Ovary (tissue), 10 donors: ENCODE measurements at places on chromosomes 13 and 19. TPM values are rescaled to one million over a fixed set of nuclear protein-coding genes. Genes with fewer than 3 reads are reported as not detected.
A peak's percentile ranks its signal among the peaks of the same experiment; 100 is the strongest.

The TOMM40 gene
- total RNA-seq: 48.0 TPM

GRCh38 chr13:73231471-73231870 lies 172.7 kb downstream of the KLF5 start:
- DNase-seq: no peak

- no peak for DNase-seq
Measured at GRCh38 chr19:751501-752341, 809 bp downstream of the MISP start.

DNA sequence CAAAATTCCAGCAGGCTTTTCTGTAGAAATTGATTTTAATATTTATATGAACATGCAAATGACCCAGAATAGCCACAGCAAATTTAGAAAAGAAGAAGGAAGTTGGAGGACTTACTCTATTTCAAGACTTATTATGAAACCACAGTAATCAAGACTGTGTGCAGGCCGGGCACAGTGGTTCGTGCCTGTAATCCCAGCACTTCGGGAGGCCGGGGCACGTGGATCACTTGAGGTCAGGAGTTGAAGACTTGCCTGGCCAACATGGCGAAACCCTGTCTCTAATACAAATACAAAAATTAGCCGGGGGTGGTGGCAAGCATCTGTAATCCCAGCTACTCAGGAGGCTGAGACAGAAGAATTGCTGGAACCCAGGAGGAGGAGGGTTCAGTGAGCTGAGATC lies 6.0 kb upstream of the FFAR2 start:
- no peak for DNase-seq

The C5AR1 gene
- total RNA-seq: 9.4 TPM

DNA sequence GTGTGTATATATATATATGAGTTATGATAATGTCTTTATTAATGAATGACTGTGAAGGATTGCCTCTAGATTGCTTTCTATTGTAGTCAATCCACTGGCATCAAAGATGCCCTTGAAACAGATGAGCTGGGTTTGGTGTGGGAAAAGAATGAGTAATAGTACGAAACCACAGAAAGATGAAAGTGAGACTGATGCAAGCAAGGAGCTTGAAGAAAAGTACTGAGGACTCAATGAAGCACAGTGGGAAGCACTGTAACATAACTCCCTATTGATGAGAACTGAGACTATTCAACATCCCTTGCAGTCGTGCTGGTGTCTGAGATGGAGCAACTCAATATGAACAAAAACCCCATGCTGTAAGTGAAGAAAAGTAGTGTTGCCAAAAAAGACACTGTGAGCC lies 1794.2 kb downstream of the SLITRK5 start:
- DNase-seq: no peak

DNA sequence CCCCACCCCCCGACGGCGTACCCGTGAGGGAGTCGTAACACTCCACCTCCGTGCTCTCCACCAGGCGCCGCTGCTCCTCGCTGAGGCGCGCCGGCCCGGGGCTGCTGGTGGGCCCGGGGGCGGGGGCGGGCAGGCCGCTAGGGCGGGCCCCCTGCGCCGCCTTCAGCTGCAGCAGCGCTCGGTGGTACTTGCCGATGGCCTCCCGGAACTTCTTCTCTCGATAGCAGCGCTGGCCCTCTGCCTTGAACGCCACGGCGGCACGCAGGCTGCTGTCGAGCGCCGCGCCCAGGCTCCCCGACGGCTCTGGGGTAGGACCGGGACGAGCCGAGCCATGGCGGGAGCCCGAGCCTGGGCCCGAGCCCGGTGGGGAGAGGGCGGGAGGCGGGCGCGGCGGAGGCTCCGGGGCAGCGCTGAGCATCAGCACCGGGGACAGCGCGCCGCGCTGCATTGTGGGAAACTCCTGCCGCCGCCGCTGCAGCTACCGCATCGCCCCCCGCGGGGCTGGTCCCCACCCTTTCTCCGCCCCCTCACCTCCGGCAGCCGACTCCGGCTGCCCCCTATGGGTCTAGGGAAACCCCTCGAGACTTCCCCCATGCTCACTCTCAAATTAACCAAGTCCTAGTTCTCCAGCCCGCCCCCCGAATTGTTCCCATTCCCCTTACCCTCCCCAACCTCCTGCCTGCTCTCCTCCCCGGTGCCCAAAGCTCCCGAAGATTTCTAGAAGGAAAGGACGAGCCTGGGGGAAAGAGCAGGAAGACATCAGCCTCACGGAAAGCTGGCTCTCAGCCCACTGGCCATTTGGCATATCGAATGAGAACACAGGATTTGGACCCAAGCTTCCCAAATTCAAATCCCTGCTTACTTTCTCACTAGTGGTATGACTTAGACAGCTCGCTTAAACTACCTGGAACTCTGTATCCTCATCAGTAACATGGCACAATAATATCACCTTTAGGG lies at the start of gene TTC9B:
TSS of gene TTC9B (minus strand) at position 451 of the 957 bp plus-strand sequence. CDS start at position 448, 3 bp downstream.
- no peak for DNase-seq

- no peak for DNase-seq
Measured at GRCh38 chr13:111175935-111176334, 60.8 kb downstream of the ARHGEF7 start.

DNA sequence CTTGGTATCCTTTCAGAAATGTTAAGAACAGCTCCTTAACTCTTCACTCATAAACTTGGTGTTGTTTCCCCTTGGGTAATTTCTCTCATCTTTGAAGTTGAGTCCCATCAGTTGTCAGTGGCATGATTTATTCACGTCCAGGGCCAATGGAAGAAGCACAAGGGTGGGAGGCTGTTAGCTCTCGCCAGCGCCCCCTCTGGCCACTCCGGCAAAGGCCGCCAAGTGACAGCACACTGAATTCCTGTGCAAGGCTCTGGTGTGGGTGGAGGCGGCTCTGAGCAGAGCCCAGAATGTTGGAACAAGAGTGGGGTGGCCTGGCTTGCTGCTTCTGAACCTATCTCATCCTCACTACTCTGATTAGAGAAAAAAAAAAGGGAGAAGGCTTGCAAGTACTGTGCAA lies 13.1 kb upstream of the MEDAG start:
- peak; percentile 53 for DNase-seq

- peak; percentile 88 for DNase-seq
Measured at GRCh38 chr19:40403262-40403984, 9.8 kb downstream of the PRX start.

- no peak for DNase-seq
Measured at GRCh38 chr13:111508902-111509509, 188.6 kb downstream of the TEX29 start.

GRCh38 chr13:110062077-110062776 lies 244.7 kb downstream of the COL4A1 start:
- no peak for DNase-seq

GRCh38 chr13:24529478-24529877 lies 16.9 kb upstream of the PARP4 start:
- no peak for DNase-seq
